ENCODE measurements at places on chromosomes 11 and 22.

- no peak for DNase-seq
These were observed 65.4 kb upstream of the CRTAM start for GRCh38 chr11:122772945-122773344.

DNA sequence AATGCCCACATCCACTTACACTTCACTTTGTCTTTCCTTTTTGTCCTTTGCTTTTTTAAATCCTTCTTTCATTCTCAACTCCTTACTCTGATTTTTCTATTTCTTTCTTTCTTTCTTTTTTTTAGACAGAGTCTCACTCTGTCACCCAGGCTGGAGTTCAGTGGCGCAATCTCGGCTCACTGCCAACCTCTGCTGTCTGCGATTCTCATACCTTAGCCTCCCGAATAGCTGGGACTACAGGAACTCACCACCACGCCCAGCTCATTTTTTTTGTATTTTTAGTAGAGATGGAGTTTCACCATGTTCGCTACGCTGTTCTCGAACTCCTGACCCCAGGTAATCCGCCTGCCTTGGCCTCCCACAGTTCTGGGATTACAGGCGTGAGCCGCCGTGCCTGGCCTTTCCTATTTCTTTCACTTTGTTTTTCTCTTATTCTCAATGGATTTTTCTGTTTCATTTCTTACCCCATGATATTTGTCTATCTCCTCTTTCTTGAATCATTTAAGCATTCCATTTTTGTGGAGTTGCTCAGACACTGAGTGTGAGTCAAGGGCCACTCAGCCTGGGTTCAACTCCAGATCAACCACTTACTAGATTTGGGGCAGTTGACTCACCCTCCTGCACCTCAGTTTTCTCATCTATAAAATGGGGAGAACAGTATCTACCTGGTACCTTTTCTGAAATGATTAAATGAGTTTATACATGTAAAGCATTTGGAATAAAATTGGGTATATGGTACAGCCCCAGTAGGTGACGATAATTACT is 7.6 kb downstream of the KCNJ5 start:
- no peak for DNase-seq

- DNase-seq = no peak
These were observed 6.4 kb downstream of the MARK2 start for GRCh38 chr11:63845303-63845702.

- DNase-seq = no peak
These were observed 196.9 kb downstream of the TBC1D22A start for GRCh38 chr22:46959369-46959768.

GRCh38 chr11:119324189-119324588 is 7.3 kb upstream of the MCAM start:
- no peak for DNase-seq

DNA sequence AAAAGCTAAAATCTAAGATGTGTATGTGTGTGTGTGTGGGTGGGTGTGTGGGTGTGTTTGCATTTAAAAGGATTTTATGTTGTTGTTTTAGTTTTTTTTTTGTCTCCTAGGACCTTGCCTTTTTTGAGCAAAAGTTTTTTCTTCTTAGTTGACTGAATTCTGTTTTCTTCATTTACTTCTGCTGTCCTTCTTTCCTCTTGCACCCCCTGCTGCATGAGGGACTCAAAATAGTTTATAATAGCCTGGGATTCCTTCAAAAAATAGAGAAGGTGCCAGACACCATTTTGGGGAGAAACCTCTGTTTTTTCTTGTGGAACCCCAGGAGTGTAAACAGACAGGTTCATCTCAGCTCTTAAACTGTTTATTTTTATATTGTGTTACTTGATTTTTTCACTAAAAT is 817.7 kb downstream of the TBC1D22A start:
- no peak for DNase-seq

DNA sequence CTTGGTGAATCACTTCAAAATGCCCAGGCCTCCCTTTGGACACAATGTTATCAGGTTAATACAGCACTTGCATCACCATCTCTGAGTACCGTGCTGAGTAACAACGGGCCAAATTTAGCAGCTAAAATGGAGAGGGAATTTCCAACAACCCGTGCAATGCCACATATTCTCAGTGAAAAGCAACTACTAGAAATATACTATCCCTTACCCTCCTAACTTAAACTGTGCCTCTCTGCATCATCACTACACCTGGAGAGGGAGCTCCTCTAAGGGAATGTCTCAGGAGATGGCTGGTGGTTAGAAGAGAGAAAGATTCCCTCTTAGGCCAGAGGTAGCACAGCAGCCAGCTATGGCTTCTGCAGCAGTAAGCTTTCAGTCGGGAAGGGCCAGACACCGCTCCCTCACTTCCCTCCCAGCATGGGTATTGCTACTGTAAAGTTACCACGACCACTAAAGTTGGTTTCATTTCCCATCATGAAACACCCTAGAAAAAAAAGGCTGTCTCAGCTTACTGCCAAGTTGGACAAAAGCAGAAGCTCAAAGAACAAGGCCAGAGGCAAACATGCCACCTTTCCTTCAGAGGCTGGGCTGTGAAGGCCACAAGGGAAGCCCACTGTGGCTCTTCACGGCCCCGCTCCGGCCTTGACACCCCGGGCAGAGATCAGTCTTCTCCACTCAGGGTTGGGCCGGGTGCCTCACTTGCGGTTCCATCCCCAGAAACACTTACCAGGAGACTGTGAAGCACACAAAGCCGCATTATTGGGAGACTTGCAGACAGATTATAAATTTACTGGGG is 3.9 kb downstream of the MAML2 start:
- no peak for DNase-seq

GRCh38 chr11:76657187-76658170 is 13.1 kb downstream of the LRRC32 start:
- no peak for DNase-seq

DNA sequence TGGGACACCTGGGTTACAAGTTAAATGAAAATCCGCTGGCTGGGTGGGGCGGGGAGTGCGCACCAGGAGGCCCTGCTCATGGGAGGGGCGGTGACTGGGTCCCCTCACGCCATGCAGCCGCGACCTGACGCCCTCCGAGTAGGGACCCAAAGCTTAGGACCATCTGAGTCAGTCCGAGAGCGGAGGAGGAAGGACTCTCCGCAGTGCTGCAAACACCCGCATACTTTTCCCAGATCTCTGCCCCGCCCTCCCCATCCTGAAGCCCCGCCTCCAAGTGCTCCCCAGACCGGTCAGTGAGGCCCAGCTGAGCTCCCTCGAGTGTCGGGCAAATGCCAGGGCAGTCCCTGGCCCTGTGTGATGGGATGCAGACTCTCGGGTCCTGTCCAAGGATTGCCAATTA is 6.6 kb upstream of the FLI1 start:
- no peak for DNase-seq

- DNase-seq = no peak
These were observed 1167.3 kb downstream of the TBC1D22A start for GRCh38 chr22:47929646-47930185.

GRCh38 chr11:81870066-81870412 is 863.6 kb downstream of the FAM181B start:
- DNase-seq = no peak

DNA sequence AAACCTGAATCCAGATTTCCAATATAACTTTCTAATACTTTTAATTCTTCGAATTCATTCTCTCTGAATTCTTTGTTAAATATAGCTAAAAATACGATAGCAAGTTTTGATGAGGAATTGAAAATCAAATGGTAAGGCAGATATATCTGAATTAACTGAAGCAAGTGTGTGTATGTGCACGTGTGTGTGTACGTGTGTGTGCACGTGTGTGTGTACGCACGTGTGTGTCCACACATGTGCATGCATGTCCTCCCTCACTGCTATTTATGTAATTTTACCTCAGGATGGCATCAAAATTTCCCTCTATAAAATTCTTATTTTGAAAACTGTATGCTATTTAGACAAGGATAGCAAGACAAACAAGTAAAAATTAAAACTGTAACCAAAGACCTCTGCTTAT is 961.3 kb upstream of the CNTN5 start:
- no peak for DNase-seq

GRCh38 chr11:129696309-129696989 is 119.2 kb upstream of the TMEM45B start:
- no peak for DNase-seq

- DNase-seq = no peak
These were observed 57.2 kb downstream of the SBF2 start for GRCh38 chr11:10236840-10237239.

DNA sequence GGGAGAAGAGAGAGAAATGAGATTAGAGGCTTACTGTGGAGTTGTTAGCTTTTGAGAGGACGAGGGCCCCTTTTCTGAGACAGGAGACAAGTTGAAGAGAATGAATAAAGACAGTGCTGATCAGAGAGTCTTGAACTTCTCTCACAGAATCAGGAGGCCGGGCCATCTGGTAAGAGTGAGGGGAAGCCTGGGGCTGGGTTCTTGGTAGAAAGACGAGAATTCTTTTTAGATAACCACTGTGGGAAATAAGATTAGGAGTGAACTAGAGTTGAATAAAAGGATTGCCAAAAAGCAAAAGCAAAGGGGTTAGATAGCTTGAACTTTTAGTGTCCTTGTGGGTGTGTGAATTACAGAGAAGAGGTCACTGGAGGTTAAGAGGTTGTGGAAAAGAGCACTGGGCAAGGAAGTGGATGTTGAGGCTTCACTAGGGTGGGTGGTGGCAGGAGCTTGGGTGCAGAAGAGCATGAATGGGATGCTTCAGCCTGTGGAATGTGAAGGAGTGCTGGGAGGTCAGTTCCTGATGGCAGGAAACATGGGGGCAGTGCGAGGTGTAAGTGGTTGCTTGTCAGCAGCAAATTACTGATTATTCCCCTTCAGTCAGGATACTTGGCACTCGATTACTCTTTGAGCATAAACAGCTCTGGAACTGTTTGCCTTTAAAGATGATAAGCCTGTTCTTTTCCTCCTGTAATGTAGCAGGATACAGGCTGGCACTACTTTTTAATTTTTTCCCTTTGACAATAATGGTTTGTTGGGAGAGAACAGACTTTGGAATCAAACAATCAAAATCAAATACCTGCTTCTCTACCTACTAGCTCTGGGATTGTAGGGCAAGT is 98.3 kb downstream of the ARHGAP42 start:
- no peak for DNase-seq

DNA sequence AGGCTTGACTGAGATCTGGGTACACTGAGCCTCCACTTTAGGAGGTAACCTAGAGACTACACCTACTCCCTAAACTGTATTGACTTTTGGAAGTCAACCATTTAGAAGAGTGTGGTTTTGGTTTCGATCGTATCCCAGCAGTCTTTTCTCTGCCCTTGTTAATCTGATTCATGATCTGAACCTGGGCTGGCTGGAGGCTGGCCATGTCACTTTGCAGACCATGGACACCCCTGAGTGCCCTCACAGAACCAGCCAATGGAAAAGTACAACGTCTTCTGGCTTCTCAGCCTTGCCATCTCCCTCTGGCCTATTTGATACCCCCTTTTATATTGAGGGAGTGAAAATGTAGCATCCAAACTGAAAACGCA is 10.8 kb downstream of the EHF start:
- DNase-seq = no peak

DNA sequence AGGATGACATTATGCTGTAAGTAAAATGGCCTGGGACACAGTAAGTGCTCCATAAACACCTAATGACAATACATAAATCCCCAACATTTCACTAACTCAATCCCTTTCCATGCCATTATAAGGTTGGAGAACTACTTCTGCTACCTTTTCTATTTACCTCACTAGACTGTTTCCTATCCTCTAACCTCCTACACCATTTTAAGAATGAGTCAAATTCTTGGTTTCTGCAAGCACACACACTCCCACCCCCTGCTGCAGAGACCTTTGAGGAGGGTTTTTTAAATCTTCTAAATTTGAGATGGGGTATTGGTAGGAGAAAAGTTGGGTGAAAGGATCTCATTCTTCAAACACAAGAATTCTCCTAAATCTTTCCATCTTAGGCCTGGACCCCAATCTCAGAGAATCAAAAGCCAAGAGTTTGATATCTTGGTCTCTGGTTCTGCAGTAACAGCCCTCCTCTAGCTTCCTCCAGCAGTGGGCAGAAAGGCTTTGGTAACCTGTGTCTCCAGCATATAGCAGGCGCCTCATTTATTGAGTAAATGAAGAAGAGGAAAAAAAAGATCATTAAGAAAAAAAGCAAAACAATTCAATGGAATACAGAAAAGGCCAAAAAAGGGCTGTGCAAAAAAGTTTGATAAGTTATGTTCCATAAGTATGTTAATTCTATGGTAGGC is 42.3 kb downstream of the SYTL2 start:
- no peak for DNase-seq

DNA sequence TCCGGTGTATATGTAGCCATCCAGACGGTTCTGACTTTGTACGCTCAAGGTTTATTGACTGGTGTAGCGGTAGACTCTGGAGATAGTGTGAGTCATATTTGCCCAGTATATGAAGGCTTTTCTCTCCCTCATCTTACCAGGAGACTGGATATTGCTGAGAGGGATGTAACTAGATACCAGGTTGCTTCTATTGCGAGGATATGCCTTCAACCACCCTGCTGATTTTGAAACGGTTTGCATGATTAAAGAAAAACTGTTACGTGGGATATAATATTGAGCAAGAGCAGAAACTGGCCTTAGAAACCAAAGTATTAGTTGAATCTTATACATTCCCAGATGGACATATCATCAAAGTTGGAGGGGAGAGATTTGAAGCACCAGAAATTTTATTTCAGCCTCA is 84.3 kb downstream of the GGT1 start:
- DNase-seq = no peak

- DNase-seq = no peak
These were observed 157.7 kb downstream of the ADAMTS15 start for GRCh38 chr11:130606178-130606577.

- no peak for DNase-seq
These were observed 944 bp downstream of the C11orf86 start for GRCh38 chr11:66976028-66976467.

DNA sequence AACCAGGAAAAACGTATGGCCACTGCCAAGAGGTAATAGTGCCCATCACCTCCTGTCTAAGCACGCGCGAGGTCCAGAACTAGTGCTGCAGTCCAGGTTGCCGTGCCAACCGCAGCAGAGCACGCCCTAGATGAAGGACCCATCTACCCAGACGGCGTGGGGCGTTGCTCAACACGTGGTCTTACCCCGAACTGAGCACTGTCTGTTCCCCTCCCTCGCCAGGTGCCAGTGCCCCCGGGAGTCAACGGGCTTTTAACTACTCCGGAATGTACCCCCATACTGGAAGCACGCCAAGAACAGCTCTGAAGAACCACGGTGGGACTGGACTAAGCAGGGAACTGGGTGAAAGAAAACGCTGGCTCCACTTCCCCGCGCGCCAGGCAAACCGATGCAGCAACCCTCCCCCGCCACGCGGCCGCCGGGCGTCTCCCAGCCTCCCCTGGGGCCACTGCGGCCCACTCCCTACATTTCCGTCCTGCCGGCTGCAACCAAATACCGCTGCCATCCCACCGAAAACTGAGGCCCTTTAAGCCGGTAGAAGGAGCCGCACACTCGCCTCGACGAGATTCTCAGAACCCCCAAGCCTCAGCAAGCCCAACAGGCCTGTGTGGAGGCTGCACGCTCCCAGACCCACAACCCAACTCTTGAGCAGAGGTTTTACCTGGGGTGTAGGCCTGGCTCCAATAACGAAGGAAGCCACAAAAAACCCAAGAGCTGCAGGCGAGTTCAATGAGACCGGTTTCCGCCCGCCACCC is at the start of gene HSPA8:
Gene HSPA8, minus strand, starts transcription at position 734 of the 755 bp plus-strand sequence. CDS start 812 bp downstream, outside the sequence.
- no peak for DNase-seq

- no peak for DNase-seq
These were observed 1000.3 kb downstream of the BRD1 start for GRCh38 chr22:48827268-48827846.

Data from NCI-H446 (cell line).